ENCODE measurements at places on chromosomes 16 and 17.

DNA sequence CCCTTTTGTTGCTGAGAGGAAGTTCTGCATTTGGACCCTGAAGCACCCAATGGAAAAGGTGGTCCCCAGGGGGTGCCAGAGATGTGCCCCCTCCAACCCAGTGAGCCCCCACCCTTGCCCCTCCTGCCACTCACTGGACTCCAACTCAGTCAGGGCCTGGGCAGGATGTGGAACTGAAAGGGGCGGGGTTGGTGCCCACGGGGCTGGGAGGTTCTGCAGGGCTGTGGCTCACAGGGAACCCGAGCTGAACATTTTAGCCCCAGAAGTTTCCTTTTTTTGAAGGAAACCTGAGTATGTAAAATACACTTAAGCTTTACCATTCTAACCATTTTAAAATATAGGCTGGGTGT is 15.8 kb upstream of the OGFOD3 start:
- DNase-seq = no peak

- DNase-seq = peak; percentile 71
Observed at GRCh38 chr17:82668631-82669099, 20.4 kb upstream of the WDR45B start.

GRCh38 chr16:15775663-15776304 is 81.0 kb downstream of the MYH11 start:
- DNase-seq = no peak

DNA sequence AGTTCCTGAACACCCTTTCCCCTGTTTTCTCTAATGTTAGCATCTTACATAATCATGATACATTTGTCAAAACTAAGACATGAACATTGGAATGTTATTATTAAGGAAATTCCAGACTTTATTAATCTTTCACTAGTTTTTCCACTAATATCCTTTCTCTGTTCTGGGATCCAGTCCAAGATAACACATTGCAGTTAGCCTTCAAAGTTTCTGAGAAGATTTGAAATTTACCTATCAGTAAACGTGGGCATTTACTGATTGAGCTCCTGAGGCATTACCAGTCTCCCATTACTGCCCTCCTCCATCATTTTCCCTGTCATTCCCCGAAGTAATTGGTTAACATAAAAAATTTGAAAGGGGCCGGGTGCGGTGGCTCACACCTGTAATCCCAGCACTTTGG is 5.7 kb upstream of the CD300LG start:
- no peak for DNase-seq

GRCh38 chr17:28330671-28331070 is 4.6 kb downstream of the IFT20 start:
- peak; percentile 42 for DNase-seq

GRCh38 chr17:40629842-40630241 is 17.8 kb downstream of the SMARCE1 start:
- DNase-seq = no peak

- DNase-seq = no peak
Observed at GRCh38 chr17:29791336-29792080, 138.5 kb downstream of the SSH2 start.

DNA sequence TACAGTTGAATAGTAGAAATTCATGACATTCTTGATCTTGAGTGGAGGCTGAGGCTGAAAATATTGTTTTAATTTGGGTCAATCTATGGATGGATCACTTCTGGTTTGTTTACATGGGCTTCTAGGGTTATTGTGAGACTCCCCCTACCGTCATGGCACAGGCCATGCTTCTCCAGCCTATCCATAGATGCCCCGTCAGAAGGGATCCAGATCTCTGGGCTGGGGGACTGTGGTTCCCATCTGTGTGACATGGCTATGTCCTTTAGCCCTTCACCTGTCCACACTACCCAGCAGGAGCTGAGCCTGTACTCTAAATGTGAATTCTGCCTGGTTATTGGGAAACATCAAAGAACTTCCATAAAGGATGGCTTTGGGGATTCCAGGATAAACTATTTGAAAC is 160.4 kb downstream of the ABCC12 start:
- DNase-seq = no peak

DNA sequence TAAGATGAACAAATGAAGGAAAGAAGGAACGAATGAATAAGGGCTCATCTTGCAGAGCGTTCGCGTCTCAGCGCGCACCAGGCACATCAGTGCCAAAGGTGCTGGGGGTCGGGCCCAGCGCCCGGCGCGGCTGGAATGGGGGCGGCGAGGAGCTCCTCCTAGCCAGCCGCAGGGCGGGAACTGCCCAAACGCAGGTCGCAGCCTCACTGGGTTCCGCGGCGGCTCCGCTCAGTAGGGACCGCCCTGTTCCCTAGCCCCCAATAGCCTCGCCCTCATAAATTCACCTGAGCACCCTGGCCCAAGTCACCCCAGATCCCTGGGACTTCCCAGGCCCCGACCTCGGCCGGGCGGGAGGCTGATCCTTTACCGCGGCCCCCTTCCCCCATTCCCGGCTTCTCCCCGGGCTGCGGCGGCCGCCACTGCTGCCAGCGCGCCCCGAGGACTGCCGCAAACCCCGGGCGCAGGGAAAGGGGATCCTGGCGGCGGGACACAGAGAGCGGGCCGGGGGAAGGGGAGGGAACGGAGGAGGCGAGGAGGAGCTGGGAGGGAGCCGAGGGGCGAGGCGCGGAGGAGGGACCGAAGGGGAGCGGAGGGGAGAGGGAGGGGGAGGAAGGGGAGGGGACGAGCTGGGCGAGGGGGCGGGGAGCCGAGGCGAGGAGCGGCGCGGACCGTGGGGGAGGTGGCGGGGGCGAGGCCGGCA is 377 bp upstream of the CRHR1 start:
- DNase-seq = peak; percentile 30

DNA sequence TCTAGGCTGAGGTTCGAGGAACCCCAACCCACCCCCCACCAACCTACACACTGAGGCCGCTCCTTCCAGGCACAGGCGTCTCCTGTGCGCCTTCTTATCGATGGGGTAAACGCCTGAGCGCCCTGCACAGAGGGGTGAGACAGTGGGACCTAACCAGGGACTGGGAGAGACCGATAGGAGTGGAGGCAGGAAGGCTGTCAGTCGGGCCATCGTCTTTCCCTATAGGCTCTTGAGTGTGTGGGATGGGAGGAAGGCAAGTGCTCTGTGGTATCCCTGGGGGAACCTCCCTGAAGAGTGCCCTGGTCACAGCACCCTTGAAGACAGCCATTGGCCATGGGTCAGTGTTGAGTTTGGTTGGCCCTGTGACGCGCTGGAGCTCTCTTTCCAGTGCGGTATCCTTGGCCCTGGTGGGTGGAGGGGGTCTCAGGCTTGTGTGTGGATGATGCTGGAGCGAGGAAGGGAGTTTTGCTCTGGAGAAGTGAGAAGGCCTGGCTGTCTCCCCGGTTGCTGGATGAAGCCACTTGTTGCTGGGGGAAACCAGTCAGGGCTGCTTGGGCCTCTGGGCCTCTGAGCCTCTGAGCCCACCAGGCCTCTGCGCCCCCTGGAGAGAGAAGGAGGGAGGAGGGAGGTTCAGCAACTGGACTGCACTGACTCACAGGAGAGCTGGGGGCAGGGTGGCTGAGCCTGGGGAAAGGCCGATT is 1.7 kb downstream of the GPRC5C start:
- no peak for DNase-seq

DNA sequence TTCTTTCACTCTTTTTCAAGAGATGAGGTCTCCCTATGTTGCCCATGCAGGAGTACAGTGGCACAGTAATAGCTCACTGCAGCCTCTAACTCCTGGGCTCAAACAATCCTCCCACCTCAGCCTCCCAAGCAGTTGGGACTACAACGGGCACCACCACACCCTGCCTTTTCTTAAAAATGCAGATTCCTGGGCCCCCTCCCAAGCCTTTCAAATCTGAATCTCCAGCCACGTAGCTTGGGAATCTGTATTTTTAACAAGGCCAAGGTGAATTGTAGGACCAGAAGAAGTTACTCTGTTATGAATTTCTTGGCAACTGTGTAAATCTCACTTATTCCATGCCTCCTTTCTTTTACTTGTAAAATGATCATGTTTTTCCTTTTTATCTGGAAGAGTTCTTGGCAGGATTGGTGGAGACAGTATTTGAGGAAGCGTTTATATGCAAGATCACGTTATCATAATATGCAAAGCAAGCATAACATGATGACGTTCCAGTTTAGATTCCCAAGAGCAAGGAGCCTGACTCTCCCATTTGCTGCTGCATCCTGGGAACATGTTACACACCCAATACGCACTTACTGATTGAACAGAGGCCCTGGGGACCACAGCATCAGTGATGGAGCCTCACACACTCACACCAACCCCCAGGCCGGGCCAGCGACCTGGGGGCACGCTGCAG is 44.5 kb downstream of the LITAF start:
- DNase-seq = no peak

GRCh38 chr17:4858882-4859260 is 25.7 kb downstream of the MINK1 start:
- DNase-seq = no peak

DNA sequence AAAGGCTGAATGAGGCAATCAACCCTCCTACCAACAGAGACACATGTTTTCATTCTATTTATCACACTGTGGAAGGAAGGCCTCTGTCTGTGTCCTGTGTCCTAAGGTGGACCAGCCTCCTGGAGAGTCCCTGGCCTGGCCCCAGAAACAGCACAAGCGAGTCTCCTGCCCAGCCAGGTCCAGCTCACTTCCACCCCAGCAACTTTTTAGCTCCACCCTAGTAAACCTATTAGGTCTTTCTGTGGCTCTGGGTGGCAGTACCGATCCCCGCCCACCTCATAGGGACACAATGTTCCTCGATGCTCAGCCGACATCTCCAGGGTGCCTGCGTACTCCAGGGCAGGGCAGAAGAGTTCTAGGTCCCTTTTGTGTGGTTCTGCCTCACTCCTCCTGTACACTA is 10.7 kb downstream of the DRC3 start:
- DNase-seq = no peak

- DNase-seq = no peak
Observed at GRCh38 chr16:65314627-65315008, 192.8 kb upstream of the CDH11 start.

DNA sequence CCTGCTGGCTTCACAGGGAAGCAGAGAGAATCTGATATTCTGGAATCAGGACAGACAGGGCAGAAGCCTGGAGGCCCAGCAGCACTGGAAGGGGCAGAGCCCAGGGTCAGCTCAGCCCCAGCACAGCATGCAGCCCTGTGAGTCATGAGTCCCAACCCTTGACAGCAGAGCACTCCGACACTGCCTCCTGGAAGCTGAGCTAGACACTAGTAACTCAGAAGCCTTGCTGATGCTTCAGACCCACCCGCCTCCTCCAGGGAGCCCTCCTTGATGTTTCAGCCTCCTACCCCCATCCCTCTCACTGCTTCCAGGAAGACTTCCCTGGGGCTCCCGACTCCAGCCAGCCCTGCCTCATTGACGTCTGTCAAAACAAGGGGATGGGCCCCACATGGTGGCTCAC is 6.9 kb downstream of the CAMKK1 start:
- DNase-seq = no peak

- peak; percentile 99 for DNase-seq
Observed at GRCh38 chr17:79915850-79916430, 76.7 kb upstream of the CBX4 start.

- DNase-seq = no peak
Observed at GRCh38 chr17:17367931-17368330, 64.8 kb downstream of the NT5M start.

GRCh38 chr16:15770512-15770911 is 86.3 kb downstream of the MYH11 start:
- DNase-seq = no peak

DNA sequence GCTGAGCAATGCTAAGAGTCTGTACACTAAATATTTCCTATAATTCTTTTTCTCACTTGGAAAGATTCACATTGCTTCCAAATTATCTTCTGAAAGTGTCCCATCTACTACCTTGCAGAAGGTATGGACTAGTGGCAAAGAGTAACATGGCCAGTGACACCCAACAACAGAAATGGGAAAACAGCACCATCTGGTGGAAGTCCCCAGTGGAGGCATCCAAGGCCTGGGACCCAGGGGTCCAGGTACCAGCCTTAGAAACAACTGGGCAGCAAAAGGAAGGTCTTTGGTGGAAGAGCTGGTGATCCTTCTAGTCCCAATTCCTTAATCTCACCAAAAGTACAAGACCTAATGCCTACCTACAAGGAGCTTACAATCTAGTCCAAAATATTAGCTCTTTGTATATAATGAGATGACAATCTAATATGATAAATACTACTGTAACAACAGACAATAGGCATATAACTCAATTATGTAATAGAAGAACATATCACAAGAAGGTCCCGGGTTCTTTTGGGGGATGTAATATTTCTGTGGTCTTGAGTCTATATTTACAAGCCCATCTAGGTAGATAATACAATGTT is 55.3 kb downstream of the SKAP1 start:
- peak; percentile 88 for DNase-seq

DNA sequence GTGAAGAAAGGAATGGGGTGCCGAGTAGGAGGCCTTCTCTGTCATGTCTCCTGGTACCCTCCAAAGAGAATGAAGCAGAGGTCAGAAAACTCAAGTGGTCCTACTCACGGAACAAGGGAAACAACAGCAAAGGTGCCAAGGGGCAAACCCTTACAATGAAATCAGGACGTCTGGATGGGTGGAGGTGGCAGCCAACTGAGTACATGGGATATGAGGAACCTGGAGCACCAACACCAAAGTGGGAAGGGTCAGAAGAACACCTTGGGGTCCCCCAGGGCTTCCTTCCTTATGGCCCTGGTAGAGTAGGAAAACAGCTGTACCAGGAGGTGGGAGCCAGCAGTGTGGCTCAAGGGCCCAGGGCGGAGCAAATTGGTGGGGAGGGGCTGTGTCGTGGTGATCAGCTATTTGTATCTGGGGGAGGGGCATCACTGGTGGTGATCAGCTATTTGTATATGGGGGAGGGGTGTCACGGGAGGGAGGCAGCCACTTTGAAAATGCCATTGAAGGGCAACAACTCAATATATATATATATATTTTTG is 643 bp downstream of the HIGD1B start:
- no peak for DNase-seq

GRCh38 chr16:29743475-29743826 is 2.3 kb downstream of the C16orf54 start:
- DNase-seq = no peak

DNA sequence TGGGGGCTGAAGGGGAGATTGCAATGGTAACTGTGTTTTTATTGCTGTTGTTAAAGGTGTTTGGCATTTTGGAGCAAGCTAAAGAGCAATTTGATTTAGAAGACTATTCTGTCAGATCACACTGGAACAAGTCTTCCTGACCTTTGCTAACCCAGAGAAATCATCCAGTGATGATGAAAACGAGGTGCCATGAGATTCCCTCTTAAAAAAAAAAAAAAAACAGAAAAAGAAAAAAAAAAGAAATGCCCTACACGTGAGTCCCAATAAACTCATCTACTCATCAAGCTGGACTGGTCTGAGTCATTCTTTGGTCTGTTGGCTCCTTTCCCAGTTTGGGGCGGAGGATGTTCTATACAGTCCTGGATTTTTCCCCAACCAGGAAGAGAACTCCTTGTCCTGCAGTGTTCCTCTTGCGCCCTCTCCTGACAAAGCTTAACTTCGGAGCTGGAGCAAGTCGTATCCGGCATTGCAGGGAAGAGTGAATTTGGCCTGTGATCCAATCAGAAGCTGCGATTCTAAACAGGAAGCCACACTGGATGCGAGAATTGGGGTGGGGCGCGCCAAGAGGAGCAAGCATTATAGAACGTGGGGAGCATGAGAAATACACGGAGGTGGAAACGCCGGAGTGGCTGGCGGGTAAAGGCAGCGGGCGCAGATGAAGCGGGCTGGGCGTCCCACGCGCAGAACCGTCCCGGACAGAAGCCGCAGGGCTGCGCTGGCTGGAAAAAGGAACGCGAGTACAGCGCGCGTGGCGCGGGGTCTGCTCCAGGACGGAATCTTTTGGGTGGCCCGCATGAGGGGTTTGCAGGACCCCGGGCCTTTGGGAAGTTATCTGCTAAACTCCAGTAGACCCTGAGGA is 22.4 kb upstream of the CRYM start:
- DNase-seq = peak; percentile 95

GRCh38 chr17:59275618-59276017 is 55.3 kb downstream of the GDPD1 start:
- no peak for DNase-seq

- DNase-seq = no peak
Observed at GRCh38 chr17:47231334-47231733, 22.2 kb downstream of the MYL4 start.

Data from Caco-2 (cell line).